Activated CD4-positive, alpha-beta T cell treated with anti-CD3 and anti-CD28 coated beads for 48 hours (primary cell): ENCODE measurements at places on chromosomes 12 and 14.
A peak's percentile ranks its signal among the peaks of the same experiment; 100 is the strongest.

- DNase-seq = no peak
Observed at GRCh38 chr12:96033549-96034389, 1.6 kb downstream of the LTA4H start.

- DNase-seq = peak; percentile 22
Observed at GRCh38 chr14:34628681-34629135, 1.2 kb downstream of the SNX6 start.

DNA sequence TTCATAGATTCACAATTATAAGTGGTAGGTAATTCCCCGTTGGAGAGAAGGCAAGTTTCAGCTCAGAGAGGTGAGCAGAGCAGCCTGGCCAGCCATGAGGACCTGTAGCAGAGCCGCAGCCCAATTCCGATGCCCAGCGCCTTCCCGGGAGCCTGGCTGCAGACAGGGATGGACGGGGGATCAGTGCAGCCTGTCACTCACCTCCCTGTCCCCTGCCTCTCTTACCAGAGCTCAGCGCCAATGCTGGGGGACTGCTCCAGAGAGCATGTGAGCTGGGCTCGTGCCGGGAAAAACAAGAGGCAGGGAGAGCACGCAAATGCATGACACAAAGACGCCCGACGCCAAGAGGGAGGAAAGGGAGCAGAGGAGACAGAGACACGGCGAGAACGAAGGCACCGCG, 231.9 kb downstream of the BCL11B start:
- DNase-seq = no peak

DNA sequence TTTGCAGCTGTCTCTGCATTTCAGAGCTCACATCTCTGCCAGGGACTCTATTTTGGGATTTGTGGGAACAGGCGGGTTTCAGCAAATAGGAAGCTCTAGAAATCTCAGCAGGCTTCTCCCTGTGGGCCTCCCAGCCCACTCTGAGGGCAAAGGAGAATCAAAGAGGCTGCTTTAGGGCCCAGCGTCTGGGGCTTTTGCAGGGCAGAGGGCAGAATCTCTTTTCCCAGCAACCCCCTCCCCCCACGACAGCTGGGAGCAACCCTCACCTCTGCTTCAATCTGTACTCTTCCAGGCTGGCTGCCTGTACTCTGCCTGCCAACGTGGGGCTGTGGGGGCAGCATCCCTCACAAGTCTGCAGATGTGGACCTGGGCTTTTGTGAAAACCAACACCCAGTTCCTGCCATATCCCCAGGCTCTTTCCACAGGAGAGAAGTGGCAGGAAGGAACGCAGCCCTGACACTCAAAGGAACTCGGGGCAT, 529.6 kb upstream of the TBX3 start:
- no peak for DNase-seq
